ENCODE measurements at places on chromosomes 2 and 18. TPM values are rescaled to one million over a fixed set of nuclear protein-coding genes. Genes with fewer than 3 reads are reported as not detected.

Gene SLC5A7
- not detected for total RNA-seq

Gene TTC21B
- 23.6 TPM for total RNA-seq

Gene BCL11A
- 0.08 TPM for total RNA-seq

Gene STON1
- 9.5 TPM for total RNA-seq

Gene CFC1
- not detected for total RNA-seq

Gene G6PC2
- not detected for total RNA-seq

Gene SCN9A
- 2.6 TPM for total RNA-seq

Gene CCDC141
- total RNA-seq = under 0.01 TPM

Gene SERPINB4
- total RNA-seq = not detected

Gene CDKL4
- total RNA-seq = 0.82 TPM

Gene LYG2
- total RNA-seq = not detected

Gene LRATD1
- total RNA-seq = 0.47 TPM

Gene TOGARAM2
- not detected for total RNA-seq

Gene PLGLB1
- total RNA-seq = 0.38 TPM

Gene PTH2R
- not detected for total RNA-seq

Gene PLB1
- 0.23 TPM for total RNA-seq

Gene ZNF516
- 12.6 TPM for total RNA-seq

Gene GFPT1
- total RNA-seq = 49.1 TPM

Gene RFTN2
- 9.0 TPM for total RNA-seq

Gene PLEKHH2
- total RNA-seq = 0.60 TPM

Gene HTR2B
- 14.8 TPM for total RNA-seq

Gene SKOR2
- total RNA-seq = not detected

Gene GAL3ST2
- not detected for total RNA-seq

Gene CXXC1
- total RNA-seq = 37.7 TPM

Gene DSG4
- total RNA-seq = not detected

Gene SAG
- not detected for total RNA-seq

Gene EIF2AK3
- total RNA-seq = 28.7 TPM

Gene SH3BP4
- total RNA-seq = 11.2 TPM

Gene SPP2
- not detected for total RNA-seq

Gene PARD3B
- 19.1 TPM for total RNA-seq

Gene SLC11A1
- 0.12 TPM for total RNA-seq

Gene THSD7B
- not detected for total RNA-seq

Gene GALNT5
- 73.1 TPM for total RNA-seq

Gene HOXD1
- total RNA-seq = not detected

Gene CGREF1
- 15.8 TPM for total RNA-seq

Gene DCAF17
- 17.5 TPM for total RNA-seq

Gene REG1B
- total RNA-seq = not detected

Gene HRH4
- 0.08 TPM for total RNA-seq

Gene PCARE
- not detected for total RNA-seq

Gene NEURL3
- 0.08 TPM for total RNA-seq

Gene C2orf92
- total RNA-seq = 0.75 TPM

Gene LYPD6B
- total RNA-seq = not detected

Gene RAB6C
- total RNA-seq = not detected

Gene SMYD1
- not detected for total RNA-seq
